ENCODE measurements at places on chromosomes 6 and 20.
A peak's percentile ranks its signal among the peaks of the same experiment; 100 is the strongest.

DNA sequence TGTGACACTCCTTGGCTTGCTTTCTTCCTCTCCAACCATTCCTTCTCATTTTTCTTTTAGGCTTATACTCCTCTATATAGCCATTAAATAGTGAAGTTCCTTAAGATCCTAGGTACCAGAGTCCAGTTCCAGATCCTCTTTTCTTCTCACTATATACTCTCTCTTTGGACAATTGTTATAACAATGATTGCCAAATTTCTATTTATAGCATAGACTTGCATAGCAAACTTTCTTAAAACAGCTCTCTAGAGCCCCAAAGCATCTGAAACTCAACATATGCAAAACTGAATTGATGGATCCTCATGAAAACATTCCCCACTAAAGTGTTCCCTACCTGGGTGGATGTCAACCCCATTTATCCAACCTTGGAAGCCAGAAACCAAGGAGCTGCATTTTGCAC is 13.4 kb downstream of the PHIP start:
- no peaks in the 10 kb centered on the region for H3K27me3 ChIP-seq
- no peak overlapping the region for H3K27ac ChIP-seq
- H3K4me1 ChIP-seq = peaks cover 10% of the 10 kb centered on the region
- no peak overlapping the region for H3K4me3 ChIP-seq
- H3K36me3 ChIP-seq = peaks cover 2% of the 10 kb centered on the region
- DNase-seq = no peak

GRCh38 chr6:106574741-106575458 is 54.4 kb downstream of the RTN4IP1 start:
- H3K4me3 ChIP-seq = no peak overlapping the region
- no peak overlapping the region for H3K27ac ChIP-seq
- peaks cover 5% of the 10 kb centered on the region for H3K4me1 ChIP-seq
- H3K36me3 ChIP-seq = no peaks in the 10 kb centered on the region
- no peaks in the 10 kb centered on the region for H3K27me3 ChIP-seq

GRCh38 chr6:112881027-112881426 is 533.9 kb downstream of the RFPL4B start:
- H3K36me3 ChIP-seq = no peaks in the 10 kb centered on the region
- no peak overlapping the region for H3K4me3 ChIP-seq
- H3K27ac ChIP-seq = no peak overlapping the region
- no peaks in the 10 kb centered on the region for H3K4me1 ChIP-seq
- H3K27me3 ChIP-seq = peaks cover 4% of the 10 kb centered on the region

GRCh38 chr6:71393981-71394432 is 105.4 kb downstream of the OGFRL1 start:
- H3K4me3 ChIP-seq = no peak overlapping the region
- no peak for DNase-seq
- H3K4me1 ChIP-seq = no peaks in the 10 kb centered on the region
- no peaks in the 10 kb centered on the region for H3K27me3 ChIP-seq
- H3K36me3 ChIP-seq = no peaks in the 10 kb centered on the region

GRCh38 chr6:57305761-57306160 is 11.7 kb upstream of the PRIM2 start:
- no peak overlapping the region for H3K27ac ChIP-seq
- no peaks in the 10 kb centered on the region for H3K36me3 ChIP-seq
- DNase-seq = no peak
- H3K4me1 ChIP-seq = no peaks in the 10 kb centered on the region
- peaks cover 15% of the 10 kb centered on the region for H3K27me3 ChIP-seq

GRCh38 chr6:169171951-169172350 is 81.7 kb downstream of the THBS2 start:
- no peak overlapping the region for H3K27ac ChIP-seq
- no peaks in the 10 kb centered on the region for H3K36me3 ChIP-seq
- DNase-seq = no peak
- H3K4me1 ChIP-seq = no peaks in the 10 kb centered on the region

- no peaks in the 10 kb centered on the region for H3K4me1 ChIP-seq
- H3K27ac ChIP-seq = no peak overlapping the region
- no peaks in the 10 kb centered on the region for H3K27me3 ChIP-seq
- H3K4me3 ChIP-seq = no peak overlapping the region
These were observed 14.0 kb downstream of the DPPA5 start for GRCh38 chr6:73340048-73340447.

- H3K4me3 ChIP-seq = no peak overlapping the region
- peaks cover 25% of the 10 kb centered on the region for H3K27me3 ChIP-seq
- no peak for DNase-seq
These were observed 205.9 kb downstream of the BMP7 start for GRCh38 chr20:57060407-57061050.

DNA sequence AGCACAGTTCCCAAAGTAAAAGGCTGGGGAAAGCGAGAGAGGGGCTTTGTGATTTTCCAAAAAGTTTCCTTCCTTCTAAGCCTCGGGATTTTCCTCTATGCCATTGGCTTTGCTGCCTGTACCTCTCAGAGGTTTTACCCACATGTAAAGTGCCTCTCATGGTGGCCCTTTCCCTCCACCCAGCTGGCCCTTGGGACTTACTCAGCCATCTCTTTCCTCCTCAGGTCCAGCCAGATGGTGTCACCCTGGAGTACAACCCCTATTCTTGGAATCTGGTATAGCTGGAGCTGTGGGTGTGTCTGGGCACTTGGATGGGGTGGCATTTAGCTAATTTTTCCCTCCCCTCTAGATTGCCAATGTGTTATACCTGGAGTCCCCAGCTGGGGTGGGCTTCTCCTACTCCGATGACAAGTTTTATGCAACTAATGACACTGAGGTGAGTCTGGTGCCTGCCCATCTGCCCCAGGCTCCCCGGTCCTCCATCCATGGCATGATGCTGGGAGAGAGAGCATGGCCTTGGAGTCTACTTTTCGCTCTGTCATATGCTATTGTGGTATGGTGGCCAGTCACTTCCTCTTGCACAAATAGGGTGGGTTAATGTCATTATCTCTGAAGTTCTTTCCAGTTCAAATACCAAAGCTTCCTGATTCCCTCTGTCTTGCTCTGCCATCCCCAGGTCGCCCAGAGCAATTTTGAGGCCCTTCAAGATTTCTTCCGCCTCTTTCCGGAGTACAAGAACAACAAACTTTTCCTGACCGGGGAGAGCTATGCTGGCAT is 1.1 kb downstream of the CTSA start:
- H3K27me3 ChIP-seq = no peaks in the 10 kb centered on the region
- H3K4me1 ChIP-seq = peaks cover 32% of the 10 kb centered on the region
- H3K36me3 ChIP-seq = peaks cover 5% of the 10 kb centered on the region
- H3K27ac ChIP-seq = peak overlapping the region; percentile 92
- DNase-seq = no peak

DNA sequence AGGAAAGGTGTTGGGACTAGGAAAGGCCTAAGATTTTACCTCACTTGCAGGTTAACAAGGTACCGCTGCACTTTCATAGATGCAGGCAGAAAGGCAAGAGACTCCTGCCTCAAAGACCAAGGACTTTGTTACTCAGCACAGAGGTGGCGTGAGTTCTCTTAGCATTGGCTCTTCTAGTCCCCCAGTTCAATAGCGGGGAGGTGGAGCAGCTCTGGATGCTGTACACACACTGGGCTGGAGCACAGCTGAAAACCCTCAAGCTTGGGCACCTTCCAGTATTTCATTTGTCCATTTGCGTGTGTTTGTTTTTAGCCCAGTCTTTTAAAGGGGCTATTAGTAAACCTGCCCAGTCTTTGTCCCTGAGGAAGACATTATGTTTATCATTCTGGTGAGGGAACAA is 345.2 kb downstream of the FARS2 start:
- H3K27ac ChIP-seq = no peak overlapping the region
- no peaks in the 10 kb centered on the region for H3K27me3 ChIP-seq
- no peak overlapping the region for H3K4me3 ChIP-seq
- peaks cover 18% of the 10 kb centered on the region for H3K36me3 ChIP-seq
- DNase-seq = no peak

Measured in naive B cell (primary cell).